Neural progenitor cell (in vitro differentiated cells): ENCODE measurements at places on chromosomes 12 and 14. TPM values are rescaled to one million over a fixed set of nuclear protein-coding genes. Genes with fewer than 3 reads are reported as not detected.

Gene PTCSC3
- not detected in 2 replicates for total RNA-seq

Gene ACSM4
- total RNA-seq: not detected in 2 replicates

Gene HDAC7
- total RNA-seq: 7.2 and 14.2 TPM in 2 replicates

Gene KRT3
- total RNA-seq: not detected in 2 replicates

Gene FRS2
- 89.0 and 128 TPM in 2 replicates for total RNA-seq

Gene CDK17
- 57.0 and 61.2 TPM in 2 replicates for total RNA-seq

Gene GRIN2B
- total RNA-seq: 0.52 and 1.3 TPM in 2 replicates

Gene CCDC177
- 8.6 and 19.7 TPM in 2 replicates for total RNA-seq

Gene SLCO1A2
- 16.2 and 23.9 TPM in 2 replicates for total RNA-seq

Gene PLEKHG7
- not detected in 2 replicates for total RNA-seq

Gene PMCH
- not detected in 2 replicates for total RNA-seq

DNA sequence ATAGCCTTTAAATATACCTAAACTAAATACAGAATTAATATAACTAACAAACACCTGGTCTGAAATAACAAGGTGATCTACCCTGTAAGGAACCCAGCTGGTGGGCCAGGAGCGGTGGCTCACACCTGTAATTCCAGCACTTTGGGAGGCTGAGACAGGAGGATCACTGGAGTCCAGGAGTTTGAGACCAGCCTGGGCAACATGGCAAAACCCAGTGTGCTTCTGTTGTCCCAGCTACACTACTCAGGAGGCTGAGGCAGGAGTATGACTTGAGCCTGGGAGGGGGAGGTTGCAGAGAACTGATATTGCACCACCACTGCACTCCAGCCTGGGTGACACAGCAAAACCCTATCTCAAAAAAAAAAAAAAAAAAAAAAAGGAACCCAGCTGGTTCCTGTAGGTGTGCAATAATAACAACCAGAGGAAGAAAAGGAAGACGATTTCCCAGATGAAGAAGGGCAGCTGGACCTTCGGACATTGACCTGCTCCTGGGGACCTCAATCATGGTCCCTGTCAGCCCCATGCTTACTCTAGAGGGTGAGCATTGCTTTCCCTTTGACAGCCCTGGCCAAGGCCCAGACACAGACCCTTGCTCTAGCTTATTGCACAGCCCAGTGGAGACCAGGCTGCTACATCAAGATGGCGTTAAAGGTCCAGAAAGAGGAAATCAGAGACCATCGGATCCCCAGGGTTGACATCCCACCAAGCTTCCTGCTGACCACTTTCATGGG, 5.4 kb downstream of the FOS start:
- DNase-seq: no peak

DNA sequence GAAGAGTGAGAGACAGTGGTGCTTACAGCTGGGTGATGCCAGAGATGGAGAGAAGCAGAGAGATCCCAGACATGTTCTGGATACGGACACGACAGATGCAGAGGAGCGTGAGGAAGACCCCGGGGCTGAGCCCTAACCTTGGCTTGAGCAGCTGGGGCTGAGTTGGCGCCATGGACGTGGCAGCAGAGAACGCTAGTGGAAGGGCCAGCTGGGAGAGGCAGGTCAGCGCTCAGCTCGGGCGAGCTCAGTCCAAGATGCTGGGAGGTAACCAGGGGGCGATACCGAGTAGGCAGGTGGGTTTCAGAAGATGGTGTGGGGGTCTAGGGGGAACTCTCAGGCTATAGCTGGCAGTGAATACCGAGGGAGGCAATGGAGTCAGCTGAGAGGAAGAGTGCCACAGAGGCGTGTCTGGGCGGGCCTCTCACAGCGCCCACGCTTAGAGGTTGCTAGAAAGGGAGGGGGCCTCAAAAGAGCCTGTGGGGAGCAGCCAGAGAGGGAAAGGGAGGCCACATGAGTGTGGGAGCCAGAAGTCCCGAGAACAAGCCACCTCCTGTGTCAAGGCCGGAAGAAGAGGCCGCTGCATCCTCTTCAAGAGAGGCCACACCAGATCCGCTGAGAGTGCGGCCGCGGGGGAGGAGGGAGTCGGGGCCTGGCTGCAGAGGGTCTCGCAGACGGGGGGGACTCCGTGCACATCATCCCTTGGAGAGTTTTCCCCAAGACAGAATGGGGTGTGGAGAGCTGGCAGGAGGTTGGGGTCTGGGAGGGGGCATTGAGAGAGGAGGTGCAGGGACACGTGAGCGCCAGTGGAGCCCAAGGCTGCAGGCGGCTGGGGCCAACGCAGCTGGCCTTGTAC, 57.0 kb upstream of the DIO3 start:
- no peak for DNase-seq

GRCh38 chr12:72273851-72274351, 1.7 kb downstream of the TRHDE start:
- no peak for DNase-seq

DNA sequence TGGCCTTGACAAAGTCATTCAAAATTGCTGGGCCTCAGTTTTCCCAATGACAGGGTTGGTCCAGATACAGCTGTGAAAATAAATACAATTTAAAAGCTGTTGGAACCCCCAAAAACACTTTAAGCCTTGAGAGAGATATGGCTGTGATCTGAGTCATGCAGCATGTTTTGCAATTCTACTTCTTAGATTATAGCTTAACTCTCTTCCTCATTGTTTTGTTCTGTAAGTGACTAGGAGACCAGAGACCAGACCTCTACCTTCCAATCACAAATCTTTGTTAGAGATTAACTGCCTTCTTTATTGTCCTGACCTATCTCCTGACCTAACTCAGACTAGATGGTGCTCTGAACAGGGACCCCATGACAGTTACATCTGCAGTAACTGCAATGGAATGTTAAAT, 198.1 kb downstream of the STXBP6 start:
- no peak for DNase-seq

GRCh38 chr12:83468988-83469908, 782.5 kb downstream of the TMTC2 start:
- no peak for DNase-seq

- DNase-seq: no peak
Measured at GRCh38 chr12:90677552-90677951, 277.4 kb downstream of the CCER1 start.

- no peak for DNase-seq
Measured at GRCh38 chr14:96874127-96874526, 76.9 kb downstream of the VRK1 start.

DNA sequence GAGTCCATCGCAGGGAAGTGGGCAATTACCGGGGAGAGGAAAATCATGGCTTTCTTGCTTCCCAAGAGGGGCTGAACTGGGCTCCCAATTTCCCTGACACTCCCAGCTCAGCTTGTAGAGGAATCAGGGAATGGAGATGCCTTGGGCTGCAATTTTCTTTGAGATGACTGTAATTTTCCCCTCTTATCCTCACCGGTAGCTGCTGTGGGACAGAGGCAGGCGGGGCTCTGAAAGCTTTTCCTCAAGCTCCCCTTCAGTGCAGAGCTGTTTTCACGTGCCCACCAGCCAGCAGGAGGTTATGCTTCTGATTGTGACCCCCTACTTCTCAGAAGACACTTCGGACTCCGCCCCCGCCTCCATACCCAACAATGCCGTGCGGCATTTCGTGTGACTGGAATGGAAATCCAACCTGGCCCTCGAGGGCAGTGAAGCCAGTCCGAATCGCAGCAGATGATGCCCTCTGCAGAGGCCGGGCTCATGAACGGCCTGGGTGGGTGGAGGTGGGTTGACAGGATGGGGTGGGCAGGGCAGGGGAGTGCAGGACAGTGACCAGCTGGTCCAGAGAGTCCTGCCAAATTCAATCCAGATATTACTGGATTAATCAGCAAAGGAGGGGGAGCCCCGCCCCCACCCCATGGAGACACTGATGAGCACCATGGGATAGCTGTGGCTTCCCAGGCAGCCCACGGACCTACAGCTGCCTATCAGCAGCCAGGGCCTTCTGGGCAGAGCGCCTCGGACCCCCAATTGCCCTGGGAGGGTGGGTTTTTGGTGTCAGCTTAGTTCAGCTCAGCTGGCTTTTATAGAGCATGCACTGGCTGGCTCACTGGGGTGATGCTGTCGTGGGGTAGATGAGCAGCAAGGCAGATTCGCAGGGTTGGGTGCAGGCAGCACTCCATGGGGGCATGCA, 37.6 kb downstream of the RTL1 start:
- DNase-seq: no peak

GRCh38 chr14:52797653-52798052, 6.2 kb upstream of the GNPNAT1 start:
- no peak for DNase-seq

DNA sequence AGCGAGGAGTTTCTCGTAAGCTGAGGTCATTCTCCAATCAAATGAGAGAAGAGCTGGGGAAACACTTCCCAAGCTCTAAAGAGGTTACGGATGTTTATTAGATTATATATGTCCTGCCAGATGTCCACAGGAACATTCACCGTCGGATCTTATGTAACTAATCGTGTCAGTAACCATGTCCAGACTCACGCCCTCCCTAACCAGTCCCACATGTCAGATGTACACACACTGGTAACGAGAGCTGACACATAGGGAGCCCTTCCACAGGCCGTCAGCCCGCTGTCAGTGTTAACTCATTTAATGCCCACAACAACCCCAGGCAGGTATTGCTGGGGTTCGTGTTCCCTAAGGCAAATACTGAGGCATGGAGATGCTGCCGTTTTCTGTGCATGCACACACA, 223.7 kb upstream of the RTL1 start:
- no peak for DNase-seq

- no peak for DNase-seq
Measured at GRCh38 chr14:85037411-85037810, 492.5 kb upstream of the FLRT2 start.

DNA sequence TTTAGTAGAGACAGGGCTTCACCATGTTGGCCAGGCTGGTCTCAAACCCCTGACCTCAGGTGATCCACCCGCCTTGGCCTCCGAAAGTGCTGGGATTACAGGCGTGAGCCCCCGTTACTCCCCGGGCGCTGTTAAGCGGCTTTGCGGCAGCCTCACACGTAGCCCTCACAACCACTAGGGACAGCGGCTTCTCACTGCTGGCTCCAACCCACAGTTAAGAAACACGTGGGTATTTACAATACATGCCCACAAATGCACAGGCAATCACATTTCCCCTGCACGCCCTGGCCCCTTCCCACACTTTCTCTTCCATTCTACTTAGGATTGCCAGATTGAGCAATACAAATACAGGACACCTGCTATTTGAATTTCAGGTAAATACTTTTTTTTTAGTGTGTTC, 37.0 kb upstream of the EIF5 start:
- DNase-seq: peak; percentile 44

GRCh38 chr14:22071006-22071405, 397.4 kb upstream of the OR4E1 start:
- no peak for DNase-seq

DNA sequence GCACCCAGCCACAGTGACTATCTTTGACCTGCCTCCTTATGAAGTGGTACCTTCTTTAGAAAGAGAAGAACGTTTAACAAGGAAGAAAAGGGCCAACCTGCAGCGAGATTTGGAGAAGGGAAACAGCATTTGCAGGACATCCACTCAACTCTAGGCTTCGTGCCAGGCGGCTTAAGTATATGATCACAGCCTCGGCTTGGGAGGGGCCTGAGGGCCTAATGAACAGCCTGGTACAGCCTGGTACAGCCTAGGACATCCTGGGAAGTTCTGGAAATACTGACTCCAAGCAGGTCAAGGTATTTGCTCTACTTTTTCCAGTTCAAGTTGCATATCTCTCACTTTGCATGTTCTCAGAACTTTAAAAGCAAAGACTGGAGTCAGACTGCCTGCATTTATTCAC, 16.1 kb downstream of the HCAR2 start:
- DNase-seq: no peak

GRCh38 chr12:113766879-113767878, 198.9 kb downstream of the RBM19 start:
- DNase-seq: peak; percentile 72

DNA sequence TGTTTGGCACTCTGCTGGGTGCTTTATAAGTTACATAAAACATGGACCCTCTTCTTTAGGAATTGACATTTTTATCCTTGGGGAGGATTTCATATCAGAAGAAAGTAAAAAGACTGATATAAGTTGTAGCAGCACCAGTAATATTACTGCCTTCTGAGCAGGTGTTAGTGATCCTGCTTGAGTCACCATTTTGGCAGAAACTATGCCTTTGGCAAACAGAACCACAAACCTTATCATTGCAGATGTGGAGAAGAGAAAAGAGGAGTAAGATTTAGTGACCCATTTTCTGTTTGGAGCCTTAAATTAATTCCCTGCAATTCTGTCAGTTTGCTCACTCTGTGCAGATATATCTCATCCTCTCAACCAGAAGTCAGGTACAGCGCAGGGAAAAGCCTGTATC, 23.0 kb downstream of the ZNF410 start:
- DNase-seq: no peak

GRCh38 chr14:77498120-77498979, at the start of gene ISM2:
TSS of gene ISM2 (minus strand) at chr14:77498816. CDS start at chr14:77498793, 23 bp downstream.
- peak; percentile 80 for DNase-seq

DNA sequence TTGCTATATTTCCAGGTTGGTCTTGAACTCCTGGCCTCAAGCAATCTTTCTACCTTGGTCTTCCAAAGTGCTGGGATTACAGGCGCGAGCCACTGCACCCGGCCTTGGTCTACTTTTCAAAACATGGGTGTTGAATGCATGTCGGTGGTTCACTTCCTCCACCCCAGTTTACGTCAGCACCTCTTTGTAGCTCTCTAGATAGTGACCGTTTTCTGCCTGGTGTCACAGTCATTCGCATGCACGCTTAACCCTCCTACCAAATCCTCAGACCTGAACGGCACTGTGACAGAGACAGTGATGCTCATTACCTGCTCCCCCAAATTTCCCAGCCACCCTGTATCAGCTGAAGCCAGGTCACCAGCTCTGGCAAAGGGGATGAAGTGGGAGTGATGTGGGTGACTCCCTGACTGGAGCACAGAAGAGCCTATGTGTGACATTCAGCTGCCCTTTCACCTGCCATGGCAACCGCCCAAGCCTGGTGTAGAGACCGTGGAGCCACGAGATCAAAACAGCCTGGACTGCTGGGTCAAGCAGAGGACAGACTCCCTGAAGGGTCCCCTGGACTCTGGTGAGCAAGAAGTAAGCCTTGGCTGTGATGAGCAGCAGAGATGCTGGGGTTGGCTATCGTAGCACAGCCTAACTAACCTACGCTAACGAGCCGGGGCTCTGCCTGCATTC, 66.2 kb upstream of the GPR68 start:
- no peak for DNase-seq

DNA sequence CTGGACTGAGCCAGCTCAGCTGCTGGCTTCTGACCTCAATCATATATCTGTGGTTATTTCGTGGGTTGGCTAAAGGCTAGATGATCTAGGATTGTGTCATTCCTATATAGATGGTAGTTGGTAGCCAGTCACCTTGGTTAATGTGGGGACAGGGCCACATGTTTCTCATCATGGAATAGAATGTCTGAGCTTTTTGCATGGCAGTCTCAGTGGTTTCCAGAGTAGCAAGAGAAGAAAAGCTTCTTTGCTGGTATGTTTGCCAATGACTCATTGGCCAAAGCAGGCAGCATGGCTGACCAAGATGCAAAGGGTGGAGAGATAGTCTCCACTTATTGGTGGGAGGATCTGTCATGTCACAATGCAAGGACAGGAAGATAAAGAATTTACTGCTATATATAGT, 746.4 kb upstream of the FLRT2 start:
- DNase-seq: no peak

- DNase-seq: no peak
Measured at GRCh38 chr12:120994589-120995337, 16.4 kb downstream of the HNF1A start.

GRCh38 chr14:99763527-99764221, 29.5 kb upstream of the EML1 start:
- DNase-seq: no peak

GRCh38 chr12:48795550-48796455, 6.9 kb upstream of the ADCY6 start:
- peak; percentile 84 for DNase-seq

- DNase-seq: no peak
Measured at GRCh38 chr12:19694627-19695026, 255.3 kb downstream of the AEBP2 start.

- no peak for DNase-seq
Measured at GRCh38 chr14:52259434-52259833, 8.1 kb upstream of the PTGDR start.
